ENCODE measurements at places on chromosomes 7 and 10.

- DNase-seq = no peak
Measured at GRCh38 chr7:156865493-156865892, 27.5 kb downstream of the LMBR1 start.

- no peak for DNase-seq
Measured at GRCh38 chr10:33621101-33621500, 286.6 kb upstream of the NRP1 start.

DNA sequence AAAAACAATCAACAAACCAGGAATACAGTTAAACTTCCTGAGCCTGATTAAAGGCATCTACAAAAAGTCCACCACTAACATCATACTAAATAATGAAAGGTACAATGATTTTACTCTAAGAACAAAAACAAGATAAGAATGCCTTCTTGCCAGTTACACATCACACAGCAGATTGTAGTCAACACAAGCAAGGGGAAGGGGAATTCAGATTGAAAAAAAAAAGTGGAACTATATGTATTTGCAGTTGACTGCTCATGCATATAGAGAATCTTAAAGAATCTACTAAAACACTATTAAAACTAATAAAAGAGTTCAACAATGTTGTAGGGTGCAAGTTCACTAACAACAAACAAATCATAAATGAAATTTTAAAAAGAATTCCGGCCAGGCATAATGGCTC, 28.5 kb downstream of the ZNF33B start:
- DNase-seq = no peak

DNA sequence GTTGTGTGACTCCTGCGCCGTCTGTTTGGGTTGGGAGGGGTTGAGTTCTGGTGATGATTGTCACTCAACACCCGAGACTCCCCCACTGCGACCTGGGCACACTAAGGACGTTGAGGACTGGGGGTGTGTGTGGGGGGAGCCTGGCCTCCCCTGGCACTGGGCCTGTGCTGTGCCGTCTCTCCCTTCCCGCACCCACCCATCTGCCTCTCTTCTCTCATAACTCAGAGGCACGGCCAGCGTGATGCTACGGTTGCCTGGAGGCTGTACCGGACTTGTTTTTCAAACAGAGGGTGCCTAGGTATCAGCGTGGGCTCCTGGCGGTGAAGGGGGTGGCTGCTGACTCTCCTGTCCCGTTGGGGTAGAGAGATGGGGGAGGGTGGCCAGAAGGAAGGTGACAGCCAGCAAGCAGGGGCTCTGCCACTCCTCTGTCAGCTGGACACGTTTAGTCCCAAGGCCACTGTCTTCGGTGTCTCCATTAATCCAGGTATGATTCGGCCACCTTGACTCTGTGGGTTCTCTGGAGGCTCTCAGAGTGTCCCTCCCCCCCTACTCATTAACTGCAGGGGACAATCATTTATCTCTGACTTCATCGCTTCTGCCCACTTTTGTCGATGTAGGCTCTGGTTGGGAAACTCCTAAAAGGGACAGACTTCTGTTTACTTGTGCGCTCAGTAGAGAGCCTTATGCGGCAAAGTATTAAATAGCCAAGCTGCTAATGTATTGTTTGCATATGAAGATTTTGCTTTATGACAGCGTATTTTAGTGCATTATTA, 56.5 kb upstream of the PFKFB3 start:
- DNase-seq = no peak

GRCh38 chr10:32650246-32650655, 204.3 kb downstream of the CCDC7 start:
- DNase-seq = no peak

DNA sequence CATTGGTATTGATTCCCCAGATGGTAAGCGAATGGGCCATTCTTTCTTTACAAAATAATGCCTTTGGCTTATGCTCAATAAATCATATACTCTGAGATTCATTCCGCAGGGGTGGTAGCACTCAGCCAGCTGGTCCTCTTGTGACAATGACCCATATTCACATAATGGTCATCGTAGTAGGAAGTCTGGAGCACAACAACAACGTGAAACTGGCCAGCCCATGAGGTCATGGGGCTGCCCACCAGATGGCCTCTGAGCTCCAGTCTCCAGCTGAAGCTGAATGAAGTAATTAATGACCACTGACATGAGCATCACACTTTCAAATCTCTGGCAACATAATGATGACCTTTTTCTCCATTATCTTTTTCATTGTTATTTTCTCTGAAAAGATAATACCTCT, 42.3 kb upstream of the SORCS1 start:
- DNase-seq = no peak

DNA sequence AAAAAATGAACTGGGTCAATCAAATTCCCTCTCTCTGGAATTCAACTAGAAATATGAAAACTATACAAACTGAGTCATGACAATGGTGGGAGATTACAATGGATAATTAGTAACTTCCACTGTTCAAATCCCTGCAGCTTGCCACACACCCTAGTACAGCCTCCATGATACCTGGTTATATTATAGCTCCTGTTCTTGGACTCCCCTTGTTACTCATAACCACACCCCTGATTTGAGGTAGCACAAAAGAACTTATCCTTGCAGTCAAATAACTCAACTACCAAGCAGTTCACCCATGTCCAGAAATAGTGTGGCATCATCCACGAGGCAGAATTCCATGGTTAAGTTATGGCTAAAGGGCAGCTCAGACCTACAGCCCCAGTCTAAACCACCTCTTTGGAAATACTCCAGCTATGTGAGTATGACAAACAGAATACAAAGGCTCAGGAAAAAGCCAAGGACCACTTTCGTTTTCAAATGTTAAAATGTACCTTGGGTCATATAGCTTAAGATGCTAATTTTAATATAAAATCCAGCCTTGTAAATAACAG, 164.7 kb downstream of the CPEB3 start:
- no peak for DNase-seq

- DNase-seq = no peak
Measured at GRCh38 chr7:125032943-125033342, 103.3 kb upstream of the POT1 start.

GRCh38 chr7:132398253-132398925, 177.9 kb downstream of the PLXNA4 start:
- no peak for DNase-seq

DNA sequence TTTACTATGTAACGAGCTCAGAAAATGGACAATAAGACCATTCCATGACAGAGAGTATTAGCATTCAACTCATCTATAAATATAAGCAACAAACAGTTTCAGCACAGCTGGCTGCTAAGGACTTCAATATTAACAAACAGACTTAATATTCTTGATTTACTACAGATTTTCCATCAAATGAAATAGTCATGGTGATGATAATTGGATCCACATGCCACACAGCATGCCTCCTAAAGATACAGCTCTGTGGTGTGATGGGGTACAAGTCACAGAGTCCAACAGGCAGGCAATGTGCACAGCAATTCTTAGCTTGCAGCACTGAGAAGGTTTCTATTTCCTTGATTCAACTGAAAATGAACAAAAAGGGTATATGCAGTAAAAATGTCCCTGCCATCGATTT, 54.0 kb downstream of the DOCK4 start:
- no peak for DNase-seq

- DNase-seq = no peak
Measured at GRCh38 chr10:80411681-80412220, 3.4 kb downstream of the PRXL2A start.

- no peak for DNase-seq
Measured at GRCh38 chr7:68958571-68958970, 639.7 kb upstream of the AUTS2 start.

GRCh38 chr7:155796381-155797261, 15.6 kb downstream of the SHH start:
- no peak for DNase-seq

DNA sequence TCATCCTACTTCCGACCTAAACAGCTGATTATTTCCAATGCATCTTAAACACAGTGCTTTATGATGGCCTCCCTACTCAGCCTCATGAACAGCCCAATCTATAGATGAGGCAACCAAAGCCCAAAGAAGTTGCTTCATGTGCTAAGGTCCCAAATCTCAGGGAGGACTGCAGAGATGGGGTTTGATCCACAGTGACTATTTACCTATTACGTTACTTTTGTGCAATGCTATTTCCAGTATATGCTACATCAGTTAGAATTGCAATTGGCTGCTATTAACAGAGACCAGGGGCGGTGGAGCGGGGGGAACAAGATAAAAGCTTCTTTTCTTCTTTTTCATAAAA, 153.0 kb upstream of the TNS3 start:
- DNase-seq = no peak

GRCh38 chr7:6637544-6638229, 569 bp downstream of the ZNF316 start:
- no peak for DNase-seq

DNA sequence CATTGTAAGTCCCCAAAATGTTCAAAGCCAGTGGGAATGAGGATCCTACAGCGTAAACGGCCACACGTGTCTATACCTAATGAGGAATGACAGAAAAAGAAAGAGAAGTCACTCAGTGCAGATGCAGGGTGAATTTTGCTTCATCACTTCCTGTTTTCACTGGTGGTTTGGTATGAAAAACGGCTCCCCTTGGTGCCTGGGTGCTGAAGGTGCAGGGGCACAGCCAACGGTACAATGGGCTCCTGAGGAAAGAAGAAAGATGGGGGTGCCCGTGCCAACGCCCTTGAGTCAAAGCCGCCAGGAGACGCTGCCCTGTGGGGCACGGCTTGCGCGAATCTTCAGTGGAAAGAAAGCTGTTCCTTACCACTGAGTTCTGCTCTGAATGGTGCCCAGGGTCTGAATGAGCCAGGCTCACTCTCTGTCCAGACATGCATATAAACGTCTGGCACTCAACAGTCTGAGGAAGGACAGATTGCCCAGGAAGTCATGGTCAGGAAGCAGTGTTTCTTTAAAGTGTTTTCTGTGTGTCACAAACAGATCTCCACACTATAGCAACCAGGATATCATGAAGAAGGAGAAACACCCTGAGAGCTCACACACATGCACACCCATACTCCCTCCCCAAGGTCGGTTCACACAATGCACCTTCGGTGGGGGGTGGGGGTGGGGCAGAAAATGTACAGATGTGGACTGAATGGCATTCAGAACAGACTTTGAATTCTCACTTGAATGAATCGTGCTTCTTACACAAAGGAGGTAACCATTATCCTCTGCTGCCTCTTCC, 105.8 kb downstream of the ELMO1 start:
- DNase-seq = no peak

DNA sequence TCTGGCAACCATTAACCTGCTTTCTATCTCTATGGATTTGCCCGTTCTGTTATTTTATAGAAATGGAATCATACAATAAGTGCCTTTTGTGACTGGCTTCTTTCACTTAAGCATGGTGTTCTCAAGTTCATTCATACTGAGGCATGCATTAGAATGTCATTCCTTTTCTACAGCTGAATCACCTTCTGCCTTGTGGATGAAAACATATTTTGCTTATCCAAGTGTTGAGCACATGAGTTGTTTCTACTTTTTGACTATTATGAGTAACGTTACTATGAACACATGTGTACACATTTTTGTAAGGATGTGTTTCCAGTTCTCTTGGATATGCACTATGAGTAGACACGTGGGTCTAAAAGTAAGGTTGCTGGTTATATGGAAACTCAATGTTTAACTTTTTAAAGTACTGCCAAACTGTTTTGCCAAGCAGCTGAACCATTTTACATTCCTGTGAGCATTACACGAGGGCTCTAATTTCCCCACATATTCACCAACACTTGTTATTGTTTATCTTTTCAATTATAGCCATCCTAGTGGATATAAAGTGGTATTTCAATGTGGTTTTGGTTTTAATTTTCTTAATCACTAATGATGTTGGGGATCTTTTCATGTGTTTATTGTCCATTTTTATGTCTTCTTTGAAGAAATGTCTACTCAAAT, 241.3 kb downstream of the FANK1 start:
- DNase-seq = no peak

DNA sequence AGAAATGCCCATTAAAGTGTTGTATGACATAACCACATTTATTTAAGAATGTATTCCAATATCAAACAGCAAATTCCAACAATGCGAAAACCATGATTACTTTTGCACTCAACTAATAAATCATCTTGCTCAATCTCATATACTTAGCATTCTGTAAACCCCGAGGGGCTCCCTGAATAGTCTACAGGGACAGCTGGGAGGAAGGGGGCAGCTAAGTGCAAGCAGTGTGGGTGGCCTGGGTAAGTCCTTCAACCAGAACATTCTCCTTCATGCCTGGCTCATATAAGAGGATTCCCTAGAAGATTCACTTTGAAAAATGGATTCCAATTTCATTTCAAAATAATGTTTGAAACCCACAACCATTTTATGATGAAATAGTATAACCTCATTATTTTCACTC, 355.5 kb downstream of the CDC14C start:
- DNase-seq = no peak

DNA sequence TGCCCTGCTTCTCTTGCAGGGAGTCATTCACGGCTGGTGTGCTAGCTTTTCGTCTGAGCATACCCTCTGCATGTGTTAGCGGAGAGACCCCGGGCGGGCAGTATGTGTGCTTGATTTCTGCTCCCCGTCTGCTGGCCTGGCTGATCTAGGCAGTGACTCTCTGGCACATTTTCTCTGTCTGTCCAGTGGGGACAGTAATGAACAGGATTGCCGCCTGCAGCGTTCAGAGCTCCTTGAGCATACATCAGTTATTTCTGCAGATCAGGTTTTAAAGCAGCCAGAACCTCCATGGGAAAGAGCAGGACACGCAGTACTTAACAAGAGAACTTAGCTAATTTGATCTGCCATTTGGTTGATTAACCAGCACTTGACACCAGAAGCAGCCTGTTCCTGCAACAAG, 242.5 kb downstream of the CELF2 start:
- no peak for DNase-seq

DNA sequence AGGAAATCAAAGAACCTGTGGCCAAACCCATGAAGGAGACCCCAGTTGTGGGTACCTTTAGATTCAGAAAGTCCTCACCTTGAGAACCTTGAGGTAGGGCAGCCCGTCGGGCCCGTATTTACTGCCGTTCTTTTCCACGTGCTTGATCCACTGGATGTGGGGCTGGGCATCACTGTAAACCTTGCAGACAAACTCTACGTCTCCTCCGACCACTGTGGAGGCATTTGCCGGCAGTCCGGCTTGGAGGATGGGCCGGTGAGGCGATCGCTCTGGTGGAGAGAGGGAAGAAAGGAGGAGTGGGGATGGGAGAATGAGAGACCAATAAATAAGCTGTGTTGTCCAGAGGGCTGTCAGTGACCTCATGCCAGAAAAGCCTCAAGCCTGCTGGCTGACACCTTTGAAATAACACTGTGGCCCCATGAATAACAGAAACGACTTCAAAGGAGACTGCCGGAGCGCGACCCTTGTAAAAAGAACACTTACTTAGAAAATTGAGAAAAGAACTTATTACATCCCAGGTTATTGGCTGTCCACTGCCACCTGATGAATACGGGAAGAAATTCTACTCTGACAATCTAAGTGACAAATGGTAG, 78.2 kb downstream of the FGFR2 start:
- no peak for DNase-seq

Measured in NCI-H2081 treated with DMSO at 0.1 percent for 48 hours (cell line).